ENCODE measurements at places on chromosomes 6 and 20. TPM values are rescaled to one million over a fixed set of nuclear protein-coding genes. Genes with fewer than 3 reads are reported as not detected.
A peak's percentile ranks its signal among the peaks of the same experiment; 100 is the strongest.

PTK6 gene
- polyA plus RNA-seq, result 2.1 TPM

ZBTB46 gene
- polyA plus RNA-seq, result 9.7 TPM

RIPPLY2 gene
- polyA plus RNA-seq, result 13.3 TPM

- no peak for DNase-seq
These were observed 150.7 kb upstream of the BTBD3 start for GRCh38 chr20:11766961-11767360.

DNA sequence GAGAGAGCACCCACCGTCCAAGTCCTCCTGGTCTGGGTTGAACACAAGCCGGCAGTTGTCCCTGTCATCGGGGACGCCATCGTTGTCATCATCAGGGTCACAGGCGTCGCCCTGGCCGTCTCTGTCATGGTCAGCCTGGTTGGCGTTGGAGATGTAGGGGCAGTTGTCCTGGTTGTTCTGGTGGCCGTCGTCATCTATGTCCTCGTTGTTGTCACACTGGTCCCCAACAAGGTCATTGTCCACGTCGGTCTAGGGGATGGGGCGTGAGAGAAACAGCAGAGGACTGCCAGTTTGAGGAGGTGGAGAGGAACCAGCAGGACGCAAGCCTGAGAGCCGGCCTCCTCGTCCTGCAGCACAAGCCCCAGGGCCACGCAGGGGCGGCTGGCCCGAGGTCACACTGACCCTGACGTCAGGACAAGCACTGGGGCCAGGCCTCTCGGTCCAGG lies 28.5 kb downstream of the THBS2 start:
- no peak for DNase-seq

- no peak for DNase-seq
These were observed 184.6 kb downstream of the ATXN1 start for GRCh38 chr6:16576451-16577368.

DNA sequence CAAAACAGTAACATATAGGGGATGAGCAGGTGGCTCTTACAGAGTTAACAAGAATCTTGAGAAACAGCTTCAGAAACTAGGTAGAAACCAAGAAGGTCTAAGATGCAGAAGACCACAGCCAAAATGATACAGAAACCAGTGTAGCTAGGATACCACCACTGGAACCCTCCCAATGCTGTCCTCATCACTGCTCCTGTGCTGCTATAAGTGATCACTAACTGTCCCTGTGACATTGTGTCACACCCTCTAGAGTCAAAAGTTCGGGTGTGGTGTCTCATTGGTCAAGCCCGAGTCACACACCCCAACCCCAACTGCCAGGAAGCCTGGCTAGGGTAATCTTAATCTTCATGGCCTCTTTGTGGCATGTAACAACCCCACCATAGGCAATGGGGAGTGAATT lies 153.1 kb downstream of the RCAN2 start:
- no peak for DNase-seq

SOBP gene
- polyA plus RNA-seq, result 44.0 TPM

DNA sequence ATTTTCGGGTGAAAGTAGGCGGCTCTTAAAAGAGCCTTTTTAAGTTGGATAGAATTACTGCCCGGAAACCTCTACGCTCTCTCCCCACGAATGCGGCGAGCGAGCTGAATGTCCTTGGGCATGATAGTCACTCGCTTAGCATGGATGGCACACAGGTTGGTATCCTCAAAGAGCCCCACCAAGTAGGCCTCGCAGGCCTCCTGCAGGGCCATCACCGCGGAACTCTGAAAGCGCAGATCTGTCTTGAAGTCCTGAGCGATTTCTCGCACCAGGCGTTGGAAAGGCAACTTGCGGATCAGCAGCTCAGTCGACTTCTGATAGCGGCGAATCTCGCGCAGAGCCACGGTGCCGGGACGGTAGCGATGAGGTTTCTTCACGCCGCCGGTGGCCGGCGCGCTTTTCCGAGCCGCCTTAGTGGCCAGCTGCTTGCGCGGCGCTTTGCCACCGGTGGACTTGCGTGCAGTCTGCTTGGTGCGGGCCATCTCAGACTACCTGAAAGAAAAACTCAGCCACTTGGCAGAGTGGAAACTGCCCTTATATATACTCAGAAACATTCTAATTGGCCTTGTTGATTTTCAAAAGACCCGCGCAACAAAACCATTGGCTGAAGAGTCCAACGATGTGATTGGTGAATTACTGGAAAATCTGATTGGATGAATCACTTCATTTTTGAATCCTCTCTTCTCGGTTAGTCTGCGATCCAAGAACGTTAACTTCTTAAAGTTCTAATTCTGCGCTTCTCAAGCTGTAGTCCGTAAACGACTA lies 93.9 kb upstream of the BTN3A2 start:
- DNase-seq, result peak; percentile 97

GRCh38 chr20:34970193-34970840 lies 14.6 kb downstream of the MYH7B start:
- no peak for DNase-seq

SPAG4 gene
- polyA plus RNA-seq, result 7.7 TPM

GLP1R gene
- 1.5 TPM for polyA plus RNA-seq

LY6G6C gene
- 1.2 TPM for polyA plus RNA-seq

VWA7 gene
- 4.0 TPM for polyA plus RNA-seq

- no peak for DNase-seq
These were observed 119.1 kb downstream of the GMDS start for GRCh38 chr6:2126351-2126750.

SNAP25 gene
- 412 TPM for polyA plus RNA-seq

DNA sequence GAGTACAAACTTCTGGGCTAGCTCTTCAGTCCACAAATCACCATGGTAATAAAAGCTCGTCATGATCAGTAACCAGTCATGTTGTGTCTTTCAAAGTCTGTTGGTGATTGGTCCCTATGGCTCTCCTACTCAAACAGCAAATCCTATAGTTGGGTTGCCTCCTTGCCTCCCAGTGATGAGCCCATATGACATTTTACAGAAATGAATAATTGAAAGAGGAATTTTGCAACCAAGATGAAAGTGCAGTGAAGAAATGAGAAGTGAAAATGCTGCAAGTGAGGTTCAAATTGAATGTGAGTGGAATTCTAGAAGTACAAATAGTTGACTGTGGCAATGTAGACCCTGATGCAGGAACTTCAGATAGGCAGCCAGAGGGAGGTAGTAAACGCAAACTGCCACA lies 5.1 kb upstream of the SIRPD start:
- no peak for DNase-seq

ANKEF1 gene
- polyA plus RNA-seq, result 2.8 TPM

GRCh38 chr20:18276821-18277220 lies 11.5 kb upstream of the ZNF133 start:
- DNase-seq, result peak; percentile 15

DNA sequence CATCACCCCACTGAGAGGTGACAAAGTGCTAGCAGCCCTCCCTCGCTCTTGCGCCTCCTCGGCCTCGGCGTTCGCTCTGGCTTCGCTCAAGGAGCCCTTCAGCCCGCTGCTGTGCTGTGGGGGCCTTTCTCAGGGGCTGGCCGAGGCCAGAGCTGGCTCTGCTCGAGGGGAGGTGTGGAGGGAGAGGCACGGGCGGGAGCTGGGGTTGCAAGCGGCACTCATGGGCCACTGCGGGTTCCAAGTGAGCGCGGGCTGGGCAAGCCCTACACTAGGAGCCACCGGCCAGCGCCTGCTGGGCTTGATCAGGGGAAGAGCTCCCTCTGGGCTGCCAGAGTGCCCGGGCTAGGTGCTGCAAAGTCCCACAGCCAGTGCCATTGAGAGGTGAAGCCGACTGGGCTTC lies 964.8 kb upstream of the GJE1 start:
- no peak for DNase-seq

DACT2 gene
- 3.5 TPM for polyA plus RNA-seq

DNA sequence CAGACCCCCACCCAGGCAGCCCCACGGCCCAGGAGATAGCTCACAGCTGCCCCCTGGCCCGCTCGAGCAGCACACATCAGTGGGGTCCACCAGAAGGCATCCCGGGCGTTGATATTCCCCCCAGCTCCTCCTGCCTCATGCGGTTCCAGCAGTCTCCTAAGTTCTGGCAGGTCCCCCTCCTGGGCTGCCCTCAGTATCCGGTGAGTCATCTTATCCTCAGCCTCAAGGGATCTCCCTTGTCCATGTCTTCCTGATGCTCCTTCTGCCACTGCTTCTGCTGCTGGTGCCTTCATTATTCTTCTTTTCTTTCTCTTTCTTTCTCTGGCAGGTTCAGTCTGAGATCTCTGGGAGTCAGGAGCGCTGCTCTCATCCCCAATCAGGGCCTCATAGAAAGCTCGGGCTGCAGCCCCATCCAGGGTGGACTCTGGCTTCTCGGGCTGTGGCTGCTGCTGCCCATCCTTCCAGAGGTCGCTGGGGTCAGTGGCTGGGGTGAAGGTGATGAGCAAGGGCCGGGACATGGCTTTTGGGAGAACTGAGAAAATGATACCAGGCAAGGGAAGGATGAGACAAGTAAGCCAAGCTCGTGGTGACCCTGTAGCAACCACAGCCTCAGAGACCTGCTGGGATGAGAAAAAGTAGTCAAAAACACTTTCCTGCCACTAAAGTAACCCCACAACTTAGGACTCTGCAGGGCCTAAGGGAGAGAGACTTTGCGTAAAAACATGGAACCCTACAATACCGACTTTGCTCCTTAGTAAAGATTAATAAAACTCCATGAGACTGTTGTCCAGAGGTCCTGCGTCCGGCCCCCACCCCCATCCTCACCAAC lies 622 bp downstream of the GPANK1 start:
- DNase-seq, result no peak

Data from spinal cord (tissue), 10 donors.